ENCODE measurements at places on chromosomes 5 and 9.

DNA sequence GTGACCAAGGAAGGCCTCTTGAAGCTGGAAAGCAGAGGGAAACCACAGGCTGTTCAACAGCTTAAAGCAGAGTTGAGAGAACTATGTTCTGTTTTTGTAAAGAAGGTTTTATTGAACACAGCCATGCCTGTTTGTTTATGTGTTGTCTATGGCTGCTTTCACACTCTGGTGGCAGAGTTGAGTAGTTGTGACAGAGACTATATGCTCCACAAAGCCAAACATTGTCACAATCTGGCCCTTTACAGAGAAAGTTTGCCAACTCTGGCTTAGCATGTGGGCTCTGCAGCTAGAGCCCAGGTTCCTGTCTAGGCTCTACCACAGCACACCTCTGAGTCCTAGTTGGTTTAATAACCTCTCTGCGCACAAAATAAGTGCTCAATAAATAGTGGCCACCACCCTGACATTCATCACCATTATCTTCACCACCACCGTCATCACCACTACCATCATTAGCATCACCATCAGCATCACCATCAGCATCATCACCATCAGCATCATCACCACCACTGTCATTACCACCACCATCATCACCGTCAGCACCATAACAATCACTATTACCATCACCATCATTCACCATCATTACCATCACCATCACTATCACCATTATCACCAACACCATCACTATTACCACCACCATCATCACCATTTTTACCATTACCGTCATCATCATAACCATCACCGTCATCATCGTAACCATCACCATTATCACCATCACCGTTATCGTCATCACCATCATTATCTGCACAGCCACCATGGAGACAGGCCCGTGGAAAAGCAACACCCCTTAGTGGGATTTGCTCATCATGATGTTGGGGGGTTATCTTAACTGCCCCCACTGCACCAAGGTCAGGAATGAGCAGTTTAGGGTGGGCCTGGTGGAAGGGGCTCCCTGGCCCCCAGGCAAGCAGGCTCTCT, 18.3 kb downstream of the AKNA start:
- no peak for DNase-seq

GRCh38 chr9:105912863-105913516, 218.6 kb downstream of the TMEM38B start:
- no peak for DNase-seq

DNA sequence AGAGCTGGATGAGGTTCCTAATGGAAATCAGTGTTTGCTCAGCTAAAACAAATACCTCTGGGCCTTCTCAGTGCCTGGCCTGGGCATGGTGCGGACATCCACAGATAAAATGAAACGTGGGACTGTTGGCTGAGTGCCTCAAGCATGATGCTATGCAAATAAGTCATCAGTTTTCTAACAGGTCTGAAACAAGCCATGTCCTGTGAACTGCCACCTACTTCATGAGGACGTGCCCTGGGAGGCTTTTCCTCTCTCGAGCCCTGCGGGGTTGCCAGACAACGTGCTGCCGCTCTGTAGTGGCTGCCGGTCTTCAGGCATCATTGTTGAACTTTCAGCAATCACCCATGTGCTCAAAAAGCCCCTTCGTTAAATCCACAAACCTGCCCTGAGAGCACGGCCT, 240.4 kb upstream of the IRX2 start:
- DNase-seq: no peak

- DNase-seq: no peak
These were observed 42.7 kb downstream of the FBXL17 start for GRCh38 chr5:108339220-108339619.

DNA sequence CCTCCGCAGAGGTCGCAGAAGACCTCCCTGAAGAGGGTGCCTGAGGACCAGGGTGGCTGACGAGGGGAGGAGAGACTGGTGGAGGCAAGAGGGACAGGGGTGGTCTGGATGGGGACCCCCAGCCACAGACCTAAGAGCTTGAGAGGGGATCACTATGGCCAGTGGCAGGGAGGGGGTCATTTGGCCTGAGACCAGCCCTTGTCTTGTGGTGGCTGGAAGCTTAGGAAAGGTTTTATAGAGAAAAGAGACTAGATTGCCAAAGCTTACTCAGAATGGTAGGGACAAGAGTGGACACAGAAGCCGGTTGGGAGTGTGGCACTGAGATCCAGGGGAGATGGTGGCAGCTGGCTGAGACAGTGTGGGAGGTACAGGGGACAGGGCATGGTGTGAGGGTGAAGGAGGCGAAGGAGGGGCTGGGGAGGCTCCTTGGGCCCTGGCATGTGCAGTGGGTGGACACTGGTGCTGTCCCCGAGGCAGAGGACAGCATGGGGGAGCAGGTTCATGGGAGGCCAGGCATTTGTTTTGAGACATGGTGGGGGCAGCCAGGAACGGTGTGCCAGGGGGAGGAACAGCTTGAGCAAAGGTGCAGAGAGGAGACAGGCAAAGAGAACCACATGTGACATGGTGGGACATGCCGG, 123.0 kb downstream of the C9orf50 start:
- no peak for DNase-seq

DNA sequence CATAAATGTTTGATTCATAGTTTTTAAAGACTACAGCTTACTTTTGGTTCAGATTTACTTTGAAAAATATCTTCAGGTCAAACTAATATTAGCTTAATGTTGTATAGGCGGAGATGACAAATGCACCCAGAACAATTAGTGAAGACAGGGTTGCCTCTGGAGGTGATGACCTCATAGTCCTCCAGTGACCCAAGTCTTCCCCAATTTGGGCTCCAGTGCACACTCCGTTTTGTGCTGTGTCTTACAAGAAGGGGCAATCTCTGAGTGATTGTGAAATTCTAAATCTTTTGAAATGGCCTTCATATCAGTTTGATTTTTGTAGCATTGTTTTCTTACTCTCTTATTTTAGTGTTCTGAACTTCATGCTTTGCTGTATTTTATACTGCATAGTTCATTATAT, 57.6 kb downstream of the DENND4C start:
- DNase-seq: no peak

DNA sequence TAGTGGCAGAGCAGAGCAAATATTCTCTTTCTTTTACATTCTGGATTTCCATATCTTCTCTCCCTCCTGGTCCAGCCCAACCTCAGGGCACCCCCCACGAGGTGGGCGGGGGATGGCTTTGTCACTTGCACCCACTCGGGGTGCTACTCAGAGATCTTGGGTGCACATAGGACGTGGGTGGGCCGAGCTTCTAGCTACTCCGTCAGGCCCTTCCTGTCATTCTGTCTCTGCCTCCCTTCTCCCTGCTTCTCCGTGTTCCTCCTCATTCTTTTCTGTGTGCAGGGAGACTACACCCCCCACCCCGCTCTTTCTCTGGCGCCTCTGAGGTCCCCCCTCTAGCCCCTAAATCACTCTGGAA, 19.5 kb downstream of the PCDHGC5 start:
- DNase-seq: no peak

DNA sequence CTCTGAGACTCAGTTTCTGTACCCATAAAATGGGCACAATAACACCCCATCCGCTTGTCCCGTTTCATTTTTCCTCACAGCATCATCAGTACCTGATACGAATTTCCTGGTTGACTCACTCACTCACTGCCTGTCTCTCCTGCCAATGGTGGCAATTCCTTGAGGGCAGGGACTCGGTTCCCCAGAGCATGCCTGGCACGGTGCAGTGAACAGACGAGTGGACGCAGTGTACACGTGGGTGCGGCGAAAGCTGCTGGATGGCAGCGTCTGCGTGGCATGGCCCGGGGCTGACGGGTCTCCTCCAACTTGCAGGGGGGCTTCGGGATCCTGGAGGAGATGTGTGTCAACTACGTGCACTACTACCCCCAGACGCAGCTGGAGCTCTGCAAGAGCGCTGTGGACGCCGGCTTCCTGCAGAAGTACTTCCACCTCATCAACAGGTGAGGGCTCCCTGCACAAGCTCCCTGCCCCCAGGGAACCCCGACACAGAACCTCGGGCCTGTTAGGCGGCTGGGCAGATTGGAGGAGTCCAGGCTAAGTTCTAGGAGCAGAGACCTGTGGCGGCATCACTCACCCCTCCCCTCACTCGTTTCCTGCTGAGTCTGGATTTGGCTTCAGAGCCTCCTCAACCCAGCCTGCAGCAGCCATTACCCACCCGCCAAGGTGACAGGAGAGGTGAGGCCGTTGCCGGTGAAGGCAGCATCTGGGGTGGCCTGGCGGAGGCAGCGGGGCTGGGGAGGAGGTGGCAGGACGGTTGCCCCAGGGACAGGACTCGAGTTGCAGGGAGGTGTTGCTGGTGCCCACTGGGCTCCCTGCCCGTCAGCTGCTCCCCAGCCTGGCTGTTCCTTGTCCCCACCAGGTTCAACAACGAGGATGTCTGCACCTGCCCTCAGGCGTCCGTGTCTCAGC, 20.3 kb downstream of the DBH start:
- DNase-seq: no peak

GRCh38 chr9:76756268-76756640, 8.0 kb upstream of the PCA3 start:
- DNase-seq: peak; percentile 11

DNA sequence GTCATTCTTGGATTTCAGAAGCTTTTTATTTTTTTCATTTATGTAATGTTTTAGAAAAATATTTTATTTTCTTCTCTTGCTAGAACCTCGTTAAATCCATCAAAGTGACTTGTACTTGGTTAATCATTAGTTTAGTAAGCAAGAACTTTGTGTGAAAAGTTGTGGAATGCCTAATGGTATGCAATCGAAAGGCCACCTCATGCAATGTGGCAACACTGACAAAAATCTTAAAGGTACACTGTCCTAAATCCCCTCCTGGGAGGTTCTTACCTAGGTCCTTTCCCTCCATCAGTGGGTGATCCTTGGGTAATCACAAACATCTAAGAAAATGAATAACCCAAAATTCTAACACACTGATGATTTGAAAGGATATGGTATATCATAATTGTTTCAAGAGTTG, 304.2 kb downstream of the DNAH5 start:
- no peak for DNase-seq

- DNase-seq: peak; percentile 35
These were observed at the start of gene PLCXD3 for GRCh38 chr5:41510176-41510831. Gene PLCXD3 (minus strand): TSS chr5:41510601. CDS start chr5:41510526, 75 bp downstream.

DNA sequence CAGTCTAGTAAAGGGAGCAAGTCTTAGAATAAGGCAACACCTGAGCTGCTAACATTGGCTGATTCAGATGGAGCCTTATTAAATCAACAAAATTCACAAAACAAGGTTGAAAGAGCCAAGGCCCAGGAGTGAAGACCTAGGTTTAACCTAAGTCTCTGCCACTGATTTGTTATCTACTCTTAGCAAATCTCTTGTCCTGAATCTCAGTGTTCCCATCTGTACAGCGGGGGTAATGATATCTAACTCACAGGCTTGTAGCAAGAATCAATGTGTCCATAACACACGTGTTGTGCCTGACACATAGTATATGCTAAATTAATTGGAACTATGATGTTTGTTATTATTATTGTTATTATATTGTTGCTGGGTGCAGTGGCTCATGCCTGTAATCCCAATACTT, 61.0 kb downstream of the PDE6A start:
- no peak for DNase-seq

DNA sequence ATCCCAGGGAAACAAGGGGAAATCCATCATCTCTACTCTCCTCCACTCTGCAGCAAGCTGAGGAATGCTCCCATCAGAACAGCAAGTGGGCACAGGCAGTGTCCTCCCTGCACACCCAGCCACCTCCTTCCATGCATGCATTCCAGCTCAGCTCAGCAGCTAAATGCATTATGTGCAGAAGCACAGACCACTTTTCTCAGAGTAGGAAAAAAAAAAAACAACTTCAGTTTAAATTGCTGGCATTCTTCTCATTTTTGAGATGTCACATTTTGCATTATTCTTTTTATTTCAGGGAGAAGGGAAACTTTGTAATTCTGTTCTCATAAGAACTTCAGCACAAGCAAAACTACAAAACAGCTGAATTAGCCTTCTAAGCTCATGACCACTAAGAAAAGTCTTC, 312.2 kb downstream of the SEMA5A start:
- peak; percentile 12 for DNase-seq

DNA sequence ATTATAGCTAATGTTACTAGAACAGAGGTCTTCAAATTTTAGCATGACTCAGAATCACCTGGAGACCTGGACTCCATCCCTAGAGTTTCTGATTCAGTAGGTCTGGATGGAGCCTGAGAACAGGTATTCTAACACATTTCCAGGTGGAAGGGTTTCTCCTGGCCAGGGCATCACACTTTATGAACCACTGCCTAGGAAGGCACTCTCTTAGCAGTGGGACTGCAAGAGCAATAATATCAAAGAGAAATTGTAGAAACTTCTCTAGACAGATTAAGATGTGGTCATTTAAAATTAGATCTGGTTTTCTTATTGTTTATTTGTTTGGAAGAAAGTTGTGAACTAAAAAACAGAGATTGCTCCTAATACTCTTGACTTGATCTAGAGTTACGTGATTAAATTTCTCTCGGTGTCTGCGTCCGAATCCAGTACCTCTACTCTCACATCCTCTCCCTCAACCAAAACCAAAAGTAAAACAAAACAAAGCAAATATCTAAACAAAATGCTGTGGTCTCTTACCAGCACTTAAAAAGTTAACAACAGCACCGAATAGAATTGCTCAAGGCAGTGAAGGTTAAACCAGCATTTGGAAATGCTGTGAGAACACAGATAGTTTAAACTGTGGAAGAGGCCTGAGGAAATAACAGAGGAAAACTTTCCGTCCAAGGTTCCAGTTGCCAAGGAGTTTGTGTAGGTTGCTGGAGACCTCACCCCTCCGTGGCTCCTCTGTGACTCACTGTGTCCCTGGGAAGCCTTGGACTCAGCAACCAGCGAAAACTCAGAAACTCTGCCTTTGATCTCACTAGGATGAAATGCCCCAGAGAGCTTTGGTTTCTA, 193.4 kb downstream of the ARRDC3 start:
- DNase-seq: no peak

DNA sequence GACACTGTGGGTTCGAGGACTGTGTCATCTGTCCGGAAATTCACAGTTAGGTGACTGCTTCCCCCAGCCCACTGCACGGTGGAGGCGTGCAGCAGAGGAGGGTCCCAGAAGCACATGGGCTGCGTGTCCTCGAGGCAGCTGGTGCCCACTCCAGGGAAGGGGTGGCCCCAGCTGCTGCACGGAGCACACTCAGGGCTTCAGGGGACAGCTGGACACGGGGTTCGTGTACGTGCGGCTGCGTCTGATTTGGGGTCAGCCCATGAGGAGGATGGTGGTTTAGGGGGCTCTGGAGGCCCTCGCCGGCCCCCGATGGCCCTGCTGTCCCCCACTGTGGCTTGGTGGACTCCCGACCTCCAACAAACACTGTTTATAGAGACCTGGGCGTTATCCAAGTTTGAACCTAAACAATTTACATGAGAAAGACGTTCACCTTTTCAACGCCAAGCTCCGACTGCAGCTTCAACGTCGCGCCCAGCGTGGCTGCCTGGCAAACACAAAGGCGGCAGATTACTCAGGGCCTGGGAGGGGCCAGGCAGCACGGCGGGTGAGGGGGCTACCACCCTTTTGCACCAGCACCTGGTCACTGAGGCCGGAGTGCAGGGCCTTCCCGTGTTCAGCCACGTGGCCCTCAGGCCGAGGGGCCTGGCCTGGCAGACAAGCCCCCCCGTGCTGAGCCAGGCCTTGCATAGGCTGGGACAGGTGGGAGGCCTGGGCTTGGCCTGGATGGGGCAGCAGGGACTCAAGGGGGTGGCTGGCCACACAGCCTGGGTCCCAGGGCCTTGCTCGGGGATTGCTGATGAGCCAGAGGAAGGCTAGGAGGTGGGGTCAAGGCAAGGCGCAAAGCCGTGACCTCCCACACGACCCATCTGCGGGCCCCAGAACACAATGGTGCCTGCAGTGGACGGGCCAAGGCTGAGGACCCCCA, 55.2 kb downstream of the EXD3 start:
- no peak for DNase-seq

GRCh38 chr5:147017191-147017590, 138.6 kb upstream of the PPP2R2B start:
- DNase-seq: no peak
